Renal cortex interstitium (tissue), 15 donors: ENCODE measurements at places on chromosomes 11 and 22. TPM values are rescaled to one million over a fixed set of nuclear protein-coding genes. Genes with fewer than 3 reads are reported as not detected.

GCAT gene
- 16.6 TPM for polyA plus RNA-seq

OR5T3 gene
- polyA plus RNA-seq = not detected

HBG2 gene
- polyA plus RNA-seq = 1,615 TPM

HTR3A gene
- 0.07 TPM for polyA plus RNA-seq

FZD4 gene
- 78.9 TPM for polyA plus RNA-seq

EXPH5 gene
- 3.0 TPM for polyA plus RNA-seq

KCNJ1 gene
- polyA plus RNA-seq = 65.7 TPM

RNASEH2C gene
- polyA plus RNA-seq = 36.1 TPM

FAM181B gene
- 2.6 TPM for polyA plus RNA-seq

VWA5A gene
- 14.7 TPM for polyA plus RNA-seq

GAL gene
- polyA plus RNA-seq = 0.39 TPM

DNAJC24 gene
- 29.9 TPM for polyA plus RNA-seq

TMEM126B gene
- 53.8 TPM for polyA plus RNA-seq

TIMP3 gene
- 146 TPM for polyA plus RNA-seq

SCO2 gene
- 5.2 TPM for polyA plus RNA-seq

FBXO3 gene
- 65.8 TPM for polyA plus RNA-seq

OLFML1 gene
- polyA plus RNA-seq = 39.1 TPM

BARX2 gene
- 0.62 TPM for polyA plus RNA-seq

TRIM51G gene
- not detected for polyA plus RNA-seq

SCUBE2 gene
- 6.3 TPM for polyA plus RNA-seq

PATE4 gene
- not detected for polyA plus RNA-seq

OR5P2 gene
- not detected for polyA plus RNA-seq

TUT1 gene
- polyA plus RNA-seq = 23.7 TPM

HEPN1 gene
- 1.1 TPM for polyA plus RNA-seq

PGR gene
- polyA plus RNA-seq = 0.06 TPM

OR5A1 gene
- 0.01 TPM for polyA plus RNA-seq

OR5AK2 gene
- polyA plus RNA-seq = not detected

SLC22A8 gene
- polyA plus RNA-seq = 54.6 TPM

SOX10 gene
- polyA plus RNA-seq = 1.3 TPM

PRODH gene
- polyA plus RNA-seq = 23.1 TPM

KCNQ1 gene
- polyA plus RNA-seq = 13.2 TPM

TRMU gene
- 61.8 TPM for polyA plus RNA-seq

TBC1D10A gene
- polyA plus RNA-seq = 9.3 TPM

MS4A15 gene
- polyA plus RNA-seq = not detected

C11orf21 gene
- 0.82 TPM for polyA plus RNA-seq

TMEM121B gene
- polyA plus RNA-seq = 0.90 TPM

CPT1B gene
- 12.7 TPM for polyA plus RNA-seq

OR10A2 gene
- not detected for polyA plus RNA-seq

P2RY6 gene
- polyA plus RNA-seq = 1.0 TPM

DEUP1 gene
- 1.2 TPM for polyA plus RNA-seq

MPEG1 gene
- polyA plus RNA-seq = 8.5 TPM

CBX6 gene
- polyA plus RNA-seq = 34.6 TPM

GSTT2B gene
- polyA plus RNA-seq = 13.1 TPM

CDCA5 gene
- 24.5 TPM for polyA plus RNA-seq

SCUBE1 gene
- polyA plus RNA-seq = 8.7 TPM

MUC5B gene
- polyA plus RNA-seq = 0.09 TPM
